ENCODE measurements at places on chromosomes 2 and 18. TPM values are rescaled to one million over a fixed set of nuclear protein-coding genes. Genes with fewer than 3 reads are reported as not detected.

ZNF385B gene
- total RNA-seq, result 3.2 TPM

LRRTM4 gene
- 0.03 TPM for total RNA-seq

INHA gene
- not detected for total RNA-seq

CD28 gene
- total RNA-seq, result not detected

NYAP2 gene
- total RNA-seq, result not detected

ITGAV gene
- total RNA-seq, result 48.8 TPM

Data from HT1080 (cell line).